Neuronal stem cell (in vitro differentiated cells): ENCODE measurements at places on chromosomes 7 and 10.

- no peak for DNase-seq
Measured at GRCh38 chr7:69189406-69189805, 408.9 kb upstream of the AUTS2 start.

DNA sequence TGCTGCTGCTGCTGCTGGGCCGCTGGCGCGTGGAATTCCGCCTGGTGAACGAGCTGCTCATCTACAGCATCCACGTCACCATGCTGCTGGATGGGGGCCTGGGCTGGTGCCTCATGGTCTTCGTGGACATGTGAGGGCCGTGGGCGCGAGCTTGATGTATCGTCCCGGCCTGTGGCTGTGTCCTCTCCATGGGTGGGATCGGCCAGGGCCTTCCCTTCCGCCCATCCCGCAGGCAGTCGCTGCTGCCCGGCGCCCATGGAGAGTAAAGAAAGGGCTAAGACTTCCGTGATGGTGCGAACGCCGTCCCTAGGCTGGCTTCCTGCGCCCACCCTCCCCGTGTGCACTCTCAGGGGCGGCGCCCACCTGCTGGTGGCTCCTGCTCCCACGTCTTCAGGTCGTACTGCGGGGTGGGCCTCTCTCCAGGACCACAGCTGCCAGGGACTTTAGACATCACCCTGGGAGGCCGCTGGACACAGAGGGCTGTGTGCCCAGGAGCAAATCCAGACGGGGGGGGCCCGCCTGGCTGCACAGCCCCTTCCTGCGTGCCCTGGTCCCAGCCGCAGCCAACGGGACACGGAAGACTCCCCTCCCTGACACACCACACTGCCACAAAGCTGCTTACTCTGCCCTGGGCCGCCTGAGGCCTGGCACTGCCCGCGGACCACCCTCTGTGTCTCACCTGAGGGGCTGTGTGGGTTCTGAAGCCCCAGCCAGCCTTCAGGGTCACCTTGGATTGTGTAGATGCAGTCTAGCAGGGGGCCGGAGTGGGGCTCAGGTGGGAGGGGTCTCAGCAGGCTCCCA lies 167.5 kb downstream of the SEPTIN7 start:
- no peak for DNase-seq

DNA sequence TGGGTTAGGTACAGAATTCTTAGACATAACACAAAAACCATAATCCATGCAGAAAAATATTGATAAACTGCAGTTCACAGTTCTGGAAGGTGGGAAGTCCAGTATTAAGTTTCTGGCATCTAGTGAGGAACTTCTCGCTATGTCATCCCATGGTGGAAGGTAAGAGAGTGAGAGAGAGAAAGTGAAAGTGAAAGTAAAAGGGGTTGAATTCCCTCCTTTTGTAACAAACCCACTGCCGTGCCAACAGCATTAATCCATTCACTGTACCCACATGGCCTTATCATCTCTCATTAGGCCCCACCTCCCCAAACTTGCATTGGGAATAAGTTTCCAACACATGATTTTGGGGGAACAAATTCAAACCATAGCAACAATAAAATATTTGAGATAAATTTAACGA lies 17.1 kb downstream of the ZNF485 start:
- DNase-seq: no peak

- DNase-seq: no peak
Measured at GRCh38 chr7:77254429-77254828, 54.8 kb upstream of the FGL2 start.

DNA sequence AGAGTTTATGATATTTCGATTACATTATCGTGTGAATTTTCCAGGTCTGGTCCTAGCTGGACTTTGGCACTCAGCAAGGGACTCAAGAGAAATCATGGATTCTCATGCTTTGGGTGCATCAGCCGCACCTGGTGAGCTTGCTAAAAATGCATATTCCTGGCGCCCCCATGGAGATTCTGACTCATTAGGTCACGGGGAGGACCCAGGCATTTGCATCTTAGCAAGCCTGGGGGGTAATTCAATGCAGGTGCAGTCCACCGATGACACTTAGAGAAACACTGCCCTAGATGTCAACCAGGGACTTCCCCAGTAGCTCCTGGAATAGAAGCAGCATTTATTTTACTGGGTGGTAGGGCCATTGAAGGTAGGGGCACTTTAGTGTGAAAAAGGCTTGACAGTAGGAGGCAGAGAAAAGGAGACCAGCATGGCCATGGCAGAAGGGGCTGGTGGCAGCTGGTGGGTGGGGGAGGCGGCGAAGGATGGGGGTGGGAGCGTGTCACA lies 29.9 kb upstream of the PDCD4 start:
- no peak for DNase-seq
